ENCODE measurements at places on chromosomes 7 and 10.

GRCh38 chr7:23887660-23888059, 177.6 kb downstream of the STK31 start:
- no peak for DNase-seq

DNA sequence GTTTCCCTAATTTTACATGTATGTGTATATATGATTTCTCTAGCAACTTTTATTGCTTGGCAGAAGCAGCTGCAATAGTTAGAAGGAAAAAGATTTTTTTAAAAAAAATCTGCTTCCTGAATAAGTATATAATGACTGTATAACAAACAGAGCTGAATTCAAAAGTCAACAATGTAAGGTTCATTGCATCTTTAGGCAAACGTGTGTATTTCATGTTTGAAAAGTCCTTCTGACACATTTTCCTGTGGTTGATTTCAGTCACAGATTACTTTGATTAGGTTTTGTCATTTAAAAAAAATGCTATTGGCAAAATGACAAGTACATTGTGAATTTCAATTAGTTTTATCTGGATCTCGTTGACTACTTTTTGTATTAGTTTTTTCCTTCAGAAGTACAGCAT, 231.0 kb downstream of the CSTF2T start:
- no peak for DNase-seq

GRCh38 chr7:144820552-144820951, 15.3 kb downstream of the TPK1 start:
- no peak for DNase-seq

DNA sequence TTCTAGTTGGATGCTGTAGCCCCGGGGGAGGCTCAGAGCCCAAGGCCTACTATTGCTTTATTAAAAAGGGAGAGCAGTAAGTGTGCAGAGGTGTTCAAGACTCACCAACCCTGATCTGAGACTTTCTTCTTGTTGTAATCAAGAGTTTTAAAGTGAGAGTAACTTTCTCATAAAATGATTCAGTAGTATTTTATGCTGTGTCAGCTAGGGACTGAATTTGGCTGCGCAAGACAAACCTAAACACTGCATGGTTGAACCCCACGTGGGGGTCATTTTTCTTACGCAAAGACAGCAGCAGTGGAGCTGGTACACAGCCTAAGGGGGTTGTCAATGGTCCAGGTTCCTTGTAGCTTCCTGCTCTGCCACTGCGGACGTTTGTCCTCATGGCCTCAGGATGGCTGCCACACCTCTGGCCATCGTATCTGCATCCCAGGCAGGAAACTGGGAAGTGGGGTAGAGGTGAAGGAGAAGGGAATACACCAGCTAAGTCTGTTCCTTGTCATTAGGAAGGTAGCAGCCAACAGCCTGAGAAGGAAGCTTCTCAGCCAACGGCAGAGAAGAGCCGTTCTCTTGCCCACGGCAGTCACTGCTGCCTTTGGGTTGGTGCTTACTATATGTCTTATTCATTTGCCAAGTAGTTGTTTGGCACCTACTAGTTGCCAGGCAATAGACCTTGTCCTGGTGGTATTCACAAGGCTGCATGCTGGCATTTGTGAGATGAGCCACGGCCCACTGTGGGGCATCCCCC, 44.7 kb downstream of the ELFN1 start:
- DNase-seq, result no peak

DNA sequence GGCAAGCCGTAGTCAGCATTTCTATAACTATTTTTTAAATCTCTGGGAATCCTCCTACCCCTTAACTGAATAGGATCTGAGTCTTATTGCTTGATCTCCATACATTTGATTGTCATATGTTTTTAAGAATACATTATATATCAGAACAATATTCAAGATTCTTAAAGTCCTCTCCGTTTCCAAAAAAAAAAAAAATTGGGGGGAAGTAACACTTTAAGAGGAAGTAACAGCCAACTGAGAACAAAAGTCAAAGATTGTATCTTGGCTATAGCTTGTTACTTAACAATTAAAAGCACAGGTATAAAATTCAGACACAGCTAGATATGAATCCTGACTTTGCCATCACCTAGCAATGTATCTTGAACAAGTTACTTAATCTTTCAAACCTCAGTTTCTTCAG, 169.9 kb upstream of the ADO start:
- DNase-seq, result no peak

- no peak for DNase-seq
Measured at GRCh38 chr10:34121125-34121753, 693.9 kb downstream of the PARD3 start.

DNA sequence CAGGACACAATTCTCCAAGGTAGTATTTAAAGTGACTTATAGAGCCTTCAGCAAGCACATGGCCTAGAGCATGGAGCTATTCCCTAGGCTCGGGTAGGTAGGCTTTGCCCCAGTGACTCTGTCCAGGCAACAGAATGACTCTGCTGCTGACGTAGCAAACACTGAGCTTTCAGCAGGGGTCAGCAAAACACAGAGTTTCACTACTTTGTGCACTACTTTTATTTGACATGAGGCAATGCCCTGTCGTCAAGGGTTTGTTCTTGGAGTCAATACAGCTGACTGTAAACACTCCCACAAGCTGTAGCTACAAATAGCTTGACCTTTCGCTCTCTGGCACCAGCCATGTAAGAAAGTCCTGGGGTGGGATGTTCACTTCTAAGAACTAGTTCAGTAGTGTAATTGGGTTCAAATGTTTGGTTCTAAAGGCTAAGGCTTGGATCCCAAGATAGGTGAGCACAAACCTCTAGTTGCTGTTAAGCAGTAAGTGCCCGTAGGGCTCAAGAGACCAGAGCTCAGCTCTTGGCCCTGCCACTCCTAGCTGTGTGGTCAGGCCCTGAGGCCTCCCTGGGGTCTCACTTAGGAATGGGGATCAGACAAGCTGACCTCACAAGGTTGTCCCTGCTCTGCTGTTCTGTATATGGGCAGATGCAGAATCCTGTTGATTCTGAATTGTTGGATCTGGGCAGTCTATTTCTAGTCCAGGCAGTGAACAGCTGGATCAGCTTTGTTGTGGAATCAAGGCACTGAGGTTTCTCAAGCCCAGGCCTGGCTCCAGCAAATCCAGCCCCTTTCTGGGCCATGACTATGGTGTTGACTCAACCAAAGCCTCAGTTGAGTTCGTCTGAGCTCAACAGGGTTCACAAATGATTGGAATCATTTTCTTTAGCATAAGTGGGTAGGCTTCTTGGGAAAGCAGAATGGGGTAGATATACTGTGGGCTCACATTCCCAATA, 10.7 kb downstream of the NODAL start:
- no peak for DNase-seq

DNA sequence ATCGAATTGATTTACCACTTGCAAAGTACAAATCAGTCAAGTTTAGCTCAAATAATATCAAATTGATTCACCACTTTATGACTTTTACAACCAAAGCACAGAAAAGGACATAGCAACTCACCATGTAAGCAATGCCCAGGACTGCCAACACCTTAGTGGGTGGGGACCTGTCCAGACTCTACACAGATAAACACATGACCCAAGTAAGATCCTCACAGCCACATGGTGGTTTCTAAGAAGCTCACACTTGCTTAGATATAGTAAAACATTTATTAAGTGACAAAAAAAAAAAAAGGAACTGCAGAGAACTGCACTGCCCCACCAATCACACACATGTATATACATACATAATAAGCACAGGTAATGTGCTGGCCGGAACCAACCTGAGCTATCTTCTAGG, 116.2 kb downstream of the SLC25A13 start:
- no peak for DNase-seq

DNA sequence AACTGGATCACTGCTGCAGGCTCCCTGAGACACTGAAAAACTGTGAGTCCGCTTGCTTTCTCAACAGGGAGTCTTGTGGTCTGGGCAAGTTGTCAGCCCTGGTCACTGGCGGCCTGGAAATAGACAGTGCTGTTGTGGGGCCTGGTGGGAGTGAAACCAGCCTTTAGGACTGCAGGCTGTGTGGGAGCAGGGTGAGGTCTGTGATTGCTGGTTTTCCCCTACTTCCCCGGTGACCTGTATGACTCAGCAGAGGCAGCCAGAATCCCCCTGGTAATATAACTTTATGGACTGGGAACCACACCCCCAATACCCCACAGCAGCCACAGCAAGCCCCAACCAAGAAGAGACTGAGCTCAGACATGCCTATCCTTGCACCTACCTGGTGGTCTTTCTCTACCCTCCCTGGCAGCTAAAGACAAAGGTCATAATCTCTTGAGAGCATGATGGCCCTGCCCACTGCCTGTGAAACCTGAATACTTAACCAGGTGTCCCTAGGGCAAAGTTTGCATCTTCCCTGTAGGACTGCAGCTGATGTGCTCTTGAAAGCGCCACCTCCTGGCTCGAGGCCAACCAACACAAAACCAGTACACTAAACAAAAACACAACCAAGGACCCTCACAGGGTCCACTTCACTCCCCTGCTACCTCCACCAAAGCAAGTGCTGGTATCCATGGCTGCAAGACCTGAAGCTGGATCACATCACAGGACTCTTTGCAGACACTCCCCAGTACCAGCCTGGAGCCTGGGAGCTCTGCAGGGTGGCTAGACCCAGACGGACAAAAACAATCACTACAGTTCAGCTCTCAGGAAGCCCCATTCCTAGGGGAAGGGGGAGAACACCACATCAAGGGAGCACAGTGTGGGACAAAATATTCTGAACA, 7.2 kb upstream of the ADAM22 start:
- no peak for DNase-seq

GRCh38 chr10:75102830-75103673, 8.4 kb upstream of the SAMD8 start:
- DNase-seq, result no peak

DNA sequence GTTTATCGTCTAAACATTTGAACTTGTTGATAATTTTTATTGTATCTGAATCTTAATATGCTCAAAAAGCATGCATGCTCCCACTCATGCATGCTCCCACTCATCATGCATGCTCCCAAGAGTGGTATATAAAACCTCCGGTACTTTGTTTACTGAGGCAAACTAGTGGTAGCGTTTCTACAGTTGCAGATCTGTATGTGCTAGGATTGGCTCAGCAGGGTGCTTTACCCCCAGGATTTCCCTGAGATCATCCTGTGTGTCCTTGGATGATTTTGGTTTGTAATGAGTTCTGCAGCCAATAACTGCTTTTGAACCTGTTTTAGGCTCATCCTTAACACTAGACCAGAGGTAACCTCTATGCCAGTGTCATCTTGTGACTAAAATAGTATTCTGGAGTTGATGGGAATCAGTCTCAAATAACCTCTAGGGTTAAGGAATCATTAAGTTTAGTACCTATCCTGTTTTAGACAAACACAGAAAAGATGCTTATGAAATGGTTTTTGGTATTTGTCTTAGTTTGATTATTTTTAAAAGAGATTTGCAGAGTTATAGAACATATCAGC, 40.4 kb downstream of the PHTF2 start:
- DNase-seq, result no peak

- no peak for DNase-seq
Measured at GRCh38 chr10:63832686-63833085, 311.5 kb downstream of the REEP3 start.

DNA sequence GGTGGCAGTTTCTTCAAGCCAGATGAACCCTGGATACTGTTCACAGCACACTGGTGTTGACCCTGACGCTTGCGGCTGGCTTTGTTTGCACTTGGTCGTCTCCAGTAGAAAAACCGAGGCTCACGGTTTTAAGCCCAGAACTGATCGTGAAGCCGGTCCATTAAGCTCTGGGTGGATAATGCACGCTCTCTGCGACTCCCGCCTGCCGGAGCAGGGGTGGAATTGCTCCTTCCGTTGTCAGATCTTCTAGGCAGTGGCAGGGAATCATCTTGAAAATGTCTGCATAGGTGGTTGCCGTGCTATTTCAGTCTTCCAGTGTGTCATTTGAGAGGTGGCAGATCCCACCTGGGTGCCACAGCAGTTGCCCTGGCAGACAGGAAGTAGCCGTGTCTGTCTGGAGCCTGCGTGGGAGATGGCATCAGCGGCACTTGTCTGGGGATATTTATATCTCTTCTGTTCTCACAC, 35.9 kb upstream of the AP5Z1 start:
- no peak for DNase-seq

DNA sequence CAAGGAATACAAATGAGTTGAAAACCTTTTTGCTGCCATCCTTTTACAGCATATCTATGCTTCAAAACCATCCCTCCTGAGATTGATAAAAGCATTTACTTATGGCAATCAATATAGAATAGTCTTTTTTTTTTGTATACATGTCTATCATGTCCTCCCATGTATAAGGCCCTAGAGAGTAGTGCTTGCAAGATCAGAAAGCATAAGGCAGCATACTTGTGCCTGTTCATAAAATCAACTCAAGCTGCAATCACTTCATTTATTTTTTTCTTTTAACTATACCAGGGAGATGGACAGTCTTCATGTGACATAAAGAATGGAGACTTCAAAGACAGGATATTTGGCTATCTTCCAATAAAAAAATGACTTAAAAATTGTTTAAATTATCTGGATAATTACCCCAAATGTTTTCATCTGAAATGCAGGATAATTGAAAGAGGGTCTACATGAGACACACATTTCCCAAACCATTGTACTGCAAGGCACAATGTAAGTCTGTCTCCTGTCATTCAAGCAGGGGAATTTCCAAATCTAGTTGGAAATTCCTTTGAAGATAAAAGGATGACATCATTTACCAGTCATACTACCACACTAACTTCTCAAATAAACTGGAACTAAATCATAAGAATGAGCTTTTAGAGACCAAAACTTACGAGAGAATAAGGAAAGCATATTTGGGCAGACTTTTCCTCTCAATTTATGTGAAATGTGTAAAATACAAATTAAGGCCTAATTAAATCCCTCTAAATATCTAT, 22.5 kb downstream of the LRRN3 start:
- no peak for DNase-seq

GRCh38 chr10:101188942-101189341, 40.3 kb downstream of the LBX1 start:
- DNase-seq, result no peak

GRCh38 chr7:139119486-139119849, 9.9 kb upstream of the ZC3HAV1 start:
- no peak for DNase-seq

DNA sequence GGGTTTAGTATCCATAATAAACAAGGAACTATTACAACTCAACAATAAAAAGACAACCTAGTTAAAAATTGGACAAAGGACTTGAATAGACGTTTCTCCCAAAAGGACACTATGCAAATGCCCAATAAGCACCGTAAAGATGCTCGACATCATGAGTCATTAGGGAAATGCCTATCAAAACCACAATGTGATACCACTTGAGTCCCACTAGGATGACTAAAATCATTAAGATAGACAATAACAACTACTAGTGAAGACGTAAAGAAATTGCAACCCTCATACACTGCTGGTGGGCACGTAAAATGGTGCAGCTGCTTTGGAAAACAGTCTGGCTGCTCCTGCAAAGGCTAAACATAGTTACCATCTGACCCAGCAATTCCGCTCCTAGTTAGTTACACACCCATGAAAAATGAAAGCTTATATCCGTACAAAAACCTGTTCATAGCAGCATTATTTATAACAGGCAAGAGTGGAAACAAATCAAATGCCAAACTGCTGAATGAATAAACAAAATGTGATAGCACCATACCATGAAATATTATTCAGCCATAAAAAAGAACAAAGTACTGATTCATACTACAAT, 17.3 kb downstream of the CCDC3 start:
- DNase-seq, result no peak

GRCh38 chr7:39394105-39394680, 172.0 kb upstream of the YAE1 start:
- no peak for DNase-seq

- DNase-seq, result no peak
Measured at GRCh38 chr7:115672024-115672423, 358.5 kb downstream of the TFEC start.
